ENCODE measurements at places on chromosomes 2 and 18. TPM values are rescaled to one million over a fixed set of nuclear protein-coding genes. Genes with fewer than 3 reads are reported as not detected.

Gene ROCK2
- 52.7 TPM for total RNA-seq

Gene WDR33
- total RNA-seq, result 15.8 TPM

Gene CD207
- total RNA-seq, result not detected

Gene ARHGAP15
- not detected for total RNA-seq

Gene GCA
- 1.1 TPM for total RNA-seq

Gene ICOS
- total RNA-seq, result not detected

Gene ZNF396
- total RNA-seq, result 1.8 TPM

Gene TRIM43
- not detected for total RNA-seq

Gene CXCR4
- total RNA-seq, result 3.6 TPM

Gene LIMS2
- 9.6 TPM for total RNA-seq

Gene FLACC1
- 1.4 TPM for total RNA-seq

Gene ERICH2
- total RNA-seq, result not detected

Gene SCN7A
- under 0.01 TPM for total RNA-seq

Gene DPY30
- 34.8 TPM for total RNA-seq

Gene WDSUB1
- total RNA-seq, result 9.0 TPM

Gene POTEJ
- total RNA-seq, result not detected

Gene EMILIN1
- 203 TPM for total RNA-seq

Gene IFIH1
- total RNA-seq, result 9.3 TPM

Gene KLHL41
- total RNA-seq, result 0.14 TPM

Gene GDF7
- under 0.01 TPM for total RNA-seq

Gene STK17B
- total RNA-seq, result 30.9 TPM

Measured in placental pericyte (primary cell).